ENCODE measurements at places on chromosomes 2 and 18.

DNA sequence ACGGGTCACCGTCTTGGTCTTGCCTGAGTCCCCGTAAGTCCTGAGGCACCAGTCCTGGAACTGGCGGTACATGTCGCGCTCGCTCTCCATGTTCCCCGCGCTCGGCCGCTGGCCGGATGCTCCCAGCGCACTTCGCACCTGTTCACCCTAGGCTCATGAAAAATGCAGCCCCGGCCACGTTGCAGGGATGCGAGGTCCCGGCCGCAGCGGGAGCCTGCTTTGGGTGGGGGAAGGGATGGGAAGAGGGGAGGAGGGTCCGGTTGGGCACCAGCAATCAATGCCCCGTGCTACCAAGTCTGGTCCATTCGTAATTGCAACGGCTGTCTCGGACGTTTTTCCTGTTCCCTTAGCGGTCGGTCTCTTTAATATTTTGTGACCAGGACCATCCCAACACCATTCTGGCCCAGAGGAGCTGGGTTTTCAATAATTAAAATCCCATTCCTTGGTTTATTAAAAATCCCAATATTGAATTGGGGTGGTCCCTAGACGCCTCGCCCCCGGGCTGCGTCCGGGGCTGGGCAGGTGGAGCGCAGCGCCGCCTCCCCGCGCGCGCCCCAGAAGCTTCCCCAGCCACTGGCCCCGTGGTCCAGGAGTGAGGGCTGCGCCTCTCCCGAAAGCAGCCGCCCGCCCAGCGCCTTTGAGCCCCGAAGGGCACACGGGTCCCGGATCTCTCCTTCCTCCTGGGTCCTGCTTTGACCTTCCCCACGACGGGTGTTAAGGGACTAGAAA, 1.4 kb downstream of the NOL4 start:
- DNase-seq = peak; percentile 93

DNA sequence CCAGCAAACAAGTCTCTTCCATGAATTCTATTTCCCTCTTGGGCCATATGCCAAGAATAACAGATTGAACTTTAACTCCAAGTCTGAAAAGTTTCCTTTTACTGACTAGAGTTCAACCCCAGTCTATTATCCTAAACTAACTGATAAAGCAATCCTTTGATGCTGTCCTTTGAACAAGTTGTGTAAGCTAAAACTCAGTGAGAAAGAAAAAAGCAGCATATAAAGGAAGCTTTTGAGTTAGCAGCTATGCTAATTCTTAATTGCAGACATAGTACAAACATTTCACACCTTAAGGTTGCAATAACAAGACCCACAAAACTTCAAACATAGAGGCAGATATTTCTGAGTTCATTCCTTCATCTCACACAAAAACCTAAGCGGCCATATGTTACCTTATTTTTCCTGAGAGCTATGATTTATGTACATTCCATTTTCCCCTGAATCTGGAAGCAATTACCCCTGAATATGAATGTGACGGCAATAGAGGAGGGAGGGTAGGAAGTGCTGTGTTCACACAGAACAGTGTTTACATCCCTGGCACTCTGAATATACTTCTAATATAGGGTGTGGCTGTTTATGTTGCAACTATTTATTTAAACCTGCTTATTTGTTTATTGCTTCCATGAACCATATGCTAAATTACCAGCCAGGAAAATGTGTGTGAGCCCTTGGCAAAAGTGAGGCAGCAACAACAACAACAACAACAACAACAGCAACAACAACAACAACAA, 180.6 kb downstream of the IRS1 start:
- no peak for DNase-seq

DNA sequence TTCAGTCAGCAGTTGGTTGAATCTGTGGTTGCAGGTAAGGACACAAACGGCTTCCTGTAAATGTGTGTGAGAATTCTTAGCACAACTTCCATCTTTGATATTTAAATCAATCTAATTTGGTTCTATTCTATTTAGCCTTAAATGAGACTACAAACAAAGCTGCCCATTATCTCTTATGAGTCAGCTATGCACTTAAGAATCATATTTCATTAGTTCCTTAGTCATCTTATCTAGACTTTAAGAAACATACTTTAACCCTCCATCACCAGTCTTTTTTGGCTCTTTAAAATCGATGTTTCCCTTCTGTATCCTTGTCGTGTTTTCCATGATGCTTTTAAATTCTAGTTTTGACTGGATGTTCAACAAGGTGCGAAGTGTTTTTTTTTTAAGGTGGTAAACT, 114.4 kb upstream of the TMEM200C start:
- no peak for DNase-seq

- DNase-seq = no peak
Measured at GRCh38 chr2:137380610-137381009, 583.7 kb upstream of the HNMT start.

DNA sequence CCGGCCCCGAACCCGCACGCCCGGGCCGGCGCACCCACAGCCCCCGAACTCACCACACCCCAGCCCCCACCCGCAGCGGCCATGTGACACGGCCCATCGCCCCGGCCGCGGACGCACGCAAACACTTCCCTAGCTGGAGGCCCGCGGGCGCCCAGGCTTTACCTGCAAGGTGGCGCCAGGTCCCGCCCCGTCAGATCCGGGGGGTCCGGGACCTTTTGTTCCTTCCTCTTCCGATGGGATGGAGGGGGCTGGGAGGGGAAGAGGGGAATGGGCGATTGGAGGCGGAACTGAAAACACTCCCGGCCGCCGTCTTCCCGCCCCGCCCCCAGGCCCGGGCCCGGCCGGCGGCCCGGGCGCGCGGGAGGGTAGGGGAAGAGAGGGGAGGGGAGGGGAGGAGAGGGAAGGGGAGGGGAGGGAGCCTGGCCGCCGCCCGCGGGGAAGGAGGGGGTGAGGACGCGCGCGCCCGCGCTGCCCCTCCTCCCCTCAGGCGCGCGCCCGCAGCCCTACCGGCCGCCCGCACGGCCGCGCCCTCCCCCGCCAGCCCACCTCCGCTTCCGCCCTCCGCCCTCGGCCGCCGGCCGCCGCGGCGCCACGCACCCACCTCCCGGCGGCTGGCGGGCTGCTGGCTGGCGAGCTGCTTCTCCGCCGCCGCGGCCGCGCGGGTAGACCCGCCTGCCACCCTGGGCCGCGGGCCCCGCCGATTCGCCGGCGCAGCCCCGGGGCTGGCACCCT, at the start of gene SMAD2:
SMAD2 (minus strand) TSS at position 461 of the 732 bp plus-strand sequence. CDS start 33,903 bp downstream, outside the sequence.
- peak; percentile 98 for DNase-seq

- no peak for DNase-seq
Measured at GRCh38 chr2:113058998-113059960, at the start of gene IL36RN. TSS of gene IL36RN (plus strand) at chr2:113059198. CDS start at chr2:113059439, 241 bp downstream.

- DNase-seq = no peak
Measured at GRCh38 chr18:67913040-67913439, 396.5 kb upstream of the DSEL start.

DNA sequence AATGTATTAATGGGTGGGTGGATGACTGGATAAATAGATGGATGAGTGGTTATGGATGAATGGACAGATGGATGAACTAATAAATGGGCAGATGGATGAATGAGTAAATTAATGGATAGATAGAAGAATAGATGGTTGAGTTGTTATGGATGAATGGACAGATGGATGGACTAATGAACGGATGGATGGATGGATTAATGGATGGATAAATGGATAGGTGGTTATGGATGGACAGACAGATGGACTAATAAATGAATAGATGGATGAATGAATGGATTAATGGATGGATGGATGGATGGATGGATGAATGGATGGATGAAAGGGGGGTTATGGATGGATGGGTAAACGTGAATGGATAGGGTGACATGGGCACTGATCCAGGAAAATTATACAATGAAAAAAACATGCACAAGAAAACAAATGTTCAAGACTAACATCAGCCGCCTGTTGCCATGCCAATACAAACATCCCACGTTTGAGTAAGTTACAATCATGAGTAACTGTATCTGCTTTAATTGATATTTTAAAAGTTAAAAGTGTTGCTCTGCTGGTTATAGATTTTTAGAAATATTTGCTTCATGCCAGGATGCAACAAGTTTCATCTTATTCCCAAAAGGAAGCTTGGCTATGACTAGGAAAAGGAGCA, 20.8 kb downstream of the PXDN start:
- no peak for DNase-seq

DNA sequence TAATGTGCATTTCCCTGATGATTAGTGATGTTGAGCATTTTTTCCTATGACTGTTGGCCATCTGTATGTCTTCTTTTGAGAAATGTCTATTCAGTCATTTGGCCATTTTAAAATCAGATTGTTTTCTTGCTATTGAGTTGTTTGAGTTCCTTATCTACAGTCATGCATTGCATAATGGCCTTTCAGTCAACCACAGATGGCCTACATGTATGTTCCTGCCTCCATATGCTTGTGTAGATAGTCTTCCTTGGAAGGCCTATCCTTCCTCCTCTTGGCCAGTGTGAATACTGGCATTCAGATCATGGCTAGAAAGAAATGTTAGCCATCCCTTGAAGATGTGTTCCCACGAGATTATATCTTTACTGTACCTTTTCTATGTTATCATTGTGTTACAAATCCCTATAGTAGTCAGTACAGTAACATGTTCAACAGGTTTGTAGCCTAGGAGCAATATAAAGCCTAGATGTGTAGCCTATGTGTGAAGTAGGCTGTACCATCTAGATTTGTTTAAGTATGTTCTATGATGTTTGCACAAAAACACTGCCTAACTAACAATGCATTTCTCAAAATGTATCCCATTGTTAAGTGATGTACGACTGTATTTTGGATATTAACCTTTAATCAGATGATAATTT, 65.6 kb upstream of the CD302 start:
- no peak for DNase-seq

DNA sequence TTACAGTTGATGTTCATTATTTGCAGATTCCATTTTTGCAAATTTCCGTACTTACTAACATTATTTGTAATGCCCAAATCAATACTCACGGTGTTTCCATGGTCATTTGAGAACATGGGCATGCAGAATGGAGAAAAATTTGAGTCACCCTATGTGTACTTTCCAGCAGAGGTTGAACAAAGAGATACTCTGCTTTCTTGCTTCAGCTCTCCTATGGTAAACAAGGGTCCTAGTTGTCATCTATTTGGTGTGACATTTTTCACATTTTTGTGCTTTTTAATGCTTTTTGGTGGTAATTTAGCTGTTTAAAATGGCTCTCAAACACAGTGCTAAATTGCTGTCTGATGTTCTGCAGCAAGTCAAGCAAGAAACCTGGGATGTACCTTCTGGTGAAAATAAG, 444.4 kb upstream of the CELF4 start:
- no peak for DNase-seq

DNA sequence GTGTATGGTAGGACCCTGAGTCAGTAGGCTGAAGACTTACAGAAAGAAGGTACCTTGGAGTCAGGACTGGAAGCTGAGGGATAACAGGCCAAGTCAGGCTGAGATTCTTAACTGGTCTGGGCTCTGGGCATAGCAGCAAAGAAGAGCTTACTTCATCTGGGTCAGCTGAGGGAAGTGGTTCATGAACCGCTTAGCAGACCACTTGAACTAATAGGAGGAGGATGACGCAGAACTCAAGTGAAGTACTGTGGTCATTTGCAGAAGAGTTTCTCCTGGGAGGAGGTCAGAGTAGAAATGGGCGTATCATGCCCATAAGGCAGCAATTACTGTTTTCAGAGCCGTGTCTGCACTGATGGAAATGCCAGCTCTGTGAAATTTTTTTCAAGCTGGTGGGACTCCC, 164.5 kb downstream of the LCLAT1 start:
- no peak for DNase-seq

DNA sequence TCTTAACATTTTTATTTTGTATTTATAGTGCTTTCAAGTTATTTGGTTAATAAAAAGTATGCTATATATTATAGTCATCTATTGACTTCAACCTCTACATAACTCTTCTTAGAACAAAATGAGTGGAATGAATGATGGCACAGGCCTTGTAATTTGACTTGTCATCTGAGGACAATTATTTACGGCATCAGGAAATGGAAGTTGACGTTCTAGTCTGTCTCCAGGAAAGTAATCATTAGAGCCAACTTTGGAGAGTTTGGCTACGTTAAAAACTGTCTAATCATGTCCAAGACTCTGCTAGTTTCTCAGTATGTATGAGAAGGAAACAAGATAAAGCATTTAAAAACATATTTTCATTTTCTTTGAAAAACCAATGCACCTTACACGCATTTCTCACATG, 353.6 kb downstream of the ARHGAP15 start:
- no peak for DNase-seq

GRCh38 chr18:59229701-59230443, 9.9 kb downstream of the GRP start:
- no peak for DNase-seq

- no peak for DNase-seq
Measured at GRCh38 chr2:230218421-230218820, 1.4 kb downstream of the SP110 start.

DNA sequence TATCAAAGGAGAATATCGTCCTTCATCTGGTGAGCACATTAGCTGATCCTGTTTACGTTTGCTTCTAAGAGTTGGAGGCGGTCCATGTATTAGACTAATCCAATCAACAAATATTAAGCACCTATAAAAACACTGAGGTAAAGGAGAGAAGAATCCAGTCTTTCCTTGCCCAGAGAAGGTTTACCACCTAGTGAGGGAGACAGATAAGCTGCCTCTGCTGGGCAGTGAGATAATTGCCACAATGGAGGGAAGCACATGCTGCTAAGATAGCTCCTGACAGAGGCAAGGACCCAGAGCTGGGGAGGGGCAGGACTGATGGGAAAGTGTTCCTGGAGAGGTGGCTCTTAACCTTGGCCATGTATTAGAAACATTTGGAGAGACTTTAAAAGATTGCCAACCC, 36.7 kb upstream of the ST8SIA5 start:
- no peak for DNase-seq

GRCh38 chr18:6917072-6917471, 187.6 kb downstream of the ARHGAP28 start:
- no peak for DNase-seq

DNA sequence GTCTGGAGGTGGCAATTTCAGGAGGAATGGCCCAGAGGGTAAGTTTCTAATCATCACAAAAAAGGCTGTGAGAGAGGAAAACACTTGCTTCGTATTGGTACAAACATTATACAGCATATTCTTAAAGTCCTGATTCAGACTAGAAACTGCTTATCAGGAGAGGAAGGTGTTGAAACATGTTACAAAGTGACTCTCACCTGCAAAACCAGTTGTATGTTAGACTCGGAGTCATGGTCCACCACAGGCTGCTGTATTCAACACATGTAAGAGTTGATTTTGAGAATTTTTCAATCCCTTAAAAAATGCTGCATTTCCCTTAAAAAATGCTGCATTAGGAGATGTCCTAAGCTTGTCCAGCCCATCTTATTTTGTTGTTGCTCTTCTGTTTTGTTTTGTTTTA, 61.5 kb downstream of the MBP start:
- DNase-seq = no peak

DNA sequence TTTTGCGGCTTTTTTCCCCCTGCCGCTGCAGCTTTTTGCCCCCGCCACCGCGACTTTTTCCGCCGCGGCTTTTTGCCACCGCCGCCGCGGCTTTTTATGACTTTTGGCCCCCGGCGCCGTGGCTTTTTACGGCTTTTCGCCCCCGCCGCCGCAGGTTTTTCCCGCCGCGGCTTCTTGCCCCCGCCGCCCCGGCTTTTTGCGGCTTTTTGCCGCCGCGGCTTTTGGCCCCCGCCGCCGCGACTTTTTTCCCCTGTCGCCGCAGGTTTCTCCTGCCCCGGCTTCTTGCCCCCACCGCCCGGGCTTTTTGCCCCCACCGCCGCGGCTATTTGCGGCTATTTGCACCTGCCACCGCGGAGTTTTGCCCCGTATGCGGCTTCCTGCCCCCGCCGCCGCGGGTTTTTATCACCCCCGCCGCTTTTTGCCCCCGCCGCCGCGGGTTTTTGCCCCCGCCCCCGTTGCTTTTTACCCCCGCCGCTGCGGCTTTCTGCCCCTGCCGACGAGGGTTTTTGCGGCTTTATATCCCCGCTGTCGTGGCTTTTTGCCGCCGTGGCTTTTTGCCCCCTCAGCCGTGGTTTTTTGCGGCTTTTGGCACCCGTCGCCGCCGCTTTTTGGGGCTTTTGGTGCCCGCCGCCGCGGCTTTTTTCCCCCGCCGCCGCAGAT, 2750.9 kb downstream of the RPIA start:
- no peak for DNase-seq
